ENCODE measurements at places on chromosomes 2 and 18. TPM values are rescaled to one million over a fixed set of nuclear protein-coding genes. Genes with fewer than 3 reads are reported as not detected.

DNA sequence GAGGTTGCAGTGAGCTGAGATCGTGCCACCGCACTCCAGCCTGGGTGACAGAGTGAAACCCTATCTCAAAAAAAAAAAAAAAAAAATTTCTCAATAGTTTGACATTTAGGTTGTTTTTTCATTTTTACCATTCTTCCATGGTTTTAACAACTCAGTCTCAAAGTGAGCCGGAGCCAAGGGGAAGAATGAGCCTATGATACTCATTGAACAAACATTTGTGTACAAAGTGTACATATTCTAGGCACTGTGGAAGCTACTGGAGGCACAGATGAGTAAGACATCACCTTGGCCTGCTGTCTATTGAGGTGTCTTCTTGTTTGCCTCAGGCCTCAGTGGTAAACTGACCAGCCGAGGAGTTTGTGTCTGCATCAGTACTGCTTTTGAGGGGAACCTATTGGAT is 21.9 kb downstream of the CENPO start:
- no peak overlapping the region for H3K27ac ChIP-seq
- no peak for DNase-seq
- H3K4me3 ChIP-seq = no peak overlapping the region
- H3K36me3 ChIP-seq = no peaks in the 10 kb centered on the region

Gene EGR4
- 1.9 TPM for polyA plus RNA-seq

- H3K4me1 ChIP-seq = no peaks in the 10 kb centered on the region
- no peaks in the 10 kb centered on the region for H3K36me3 ChIP-seq
- H3K4me3 ChIP-seq = no peak overlapping the region
- peak; percentile 28 for DNase-seq
- no peaks in the 10 kb centered on the region for H3K27me3 ChIP-seq
- peak overlapping the region; percentile 65 for H3K27ac ChIP-seq
These were observed 248.5 kb upstream of the SESTD1 start for GRCh38 chr2:179513181-179513580.

DNA sequence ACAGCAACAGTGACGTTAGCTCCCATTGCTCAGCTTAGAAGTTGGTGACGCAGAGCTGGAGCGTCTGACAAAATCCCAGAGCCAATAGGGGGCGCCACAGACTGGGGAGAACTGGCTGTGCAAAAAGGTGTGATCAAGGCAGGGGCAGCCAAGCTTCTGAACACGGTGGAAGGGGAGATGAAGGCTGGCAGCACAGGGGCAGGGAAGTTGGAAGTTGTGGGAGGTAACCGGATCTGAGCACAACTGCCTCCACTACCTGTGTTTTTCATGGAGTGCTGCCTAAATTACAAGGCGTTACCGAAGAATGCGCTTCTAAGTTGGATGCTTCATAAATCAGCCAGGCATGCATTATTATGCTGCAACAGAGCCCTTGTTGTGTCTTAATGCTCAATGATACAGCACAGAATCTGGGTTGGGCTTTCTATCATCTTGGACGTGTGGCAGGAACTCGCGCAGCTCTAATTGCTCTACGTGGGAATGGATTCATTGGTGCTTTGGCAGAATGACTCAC is 370.0 kb downstream of the SLC4A3 start:
- H3K4me1 ChIP-seq = no peaks in the 10 kb centered on the region
- peak; percentile 29 for DNase-seq
- no peaks in the 10 kb centered on the region for H3K27me3 ChIP-seq
- H3K36me3 ChIP-seq = no peaks in the 10 kb centered on the region
- no peak overlapping the region for H3K4me3 ChIP-seq

Gene DNAJC5G
- not detected for polyA plus RNA-seq

DNA sequence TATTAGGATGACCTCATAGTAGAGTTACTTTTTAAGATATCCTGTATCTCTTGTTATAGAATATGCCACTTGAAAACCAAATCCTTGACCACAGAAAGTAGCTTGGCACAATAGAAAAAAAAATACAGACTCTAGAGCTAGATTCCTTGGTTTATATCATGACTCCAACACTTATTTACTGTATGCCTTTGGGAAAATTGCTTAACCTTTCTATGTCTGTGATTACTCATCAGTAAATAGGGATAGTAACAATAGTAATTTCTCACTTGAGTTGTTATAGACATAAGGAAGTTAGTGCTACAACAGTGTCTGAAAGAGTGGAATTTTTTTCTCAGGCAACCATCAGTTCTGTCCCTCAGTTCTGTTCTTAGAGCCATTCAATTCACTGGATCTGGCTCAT is 193.8 kb downstream of the GULP1 start:
- H3K4me3 ChIP-seq = no peak overlapping the region
- no peaks in the 10 kb centered on the region for H3K36me3 ChIP-seq
- no peaks in the 10 kb centered on the region for H3K4me1 ChIP-seq
- no peaks in the 10 kb centered on the region for H3K27me3 ChIP-seq
- H3K27ac ChIP-seq = no peak overlapping the region

DNA sequence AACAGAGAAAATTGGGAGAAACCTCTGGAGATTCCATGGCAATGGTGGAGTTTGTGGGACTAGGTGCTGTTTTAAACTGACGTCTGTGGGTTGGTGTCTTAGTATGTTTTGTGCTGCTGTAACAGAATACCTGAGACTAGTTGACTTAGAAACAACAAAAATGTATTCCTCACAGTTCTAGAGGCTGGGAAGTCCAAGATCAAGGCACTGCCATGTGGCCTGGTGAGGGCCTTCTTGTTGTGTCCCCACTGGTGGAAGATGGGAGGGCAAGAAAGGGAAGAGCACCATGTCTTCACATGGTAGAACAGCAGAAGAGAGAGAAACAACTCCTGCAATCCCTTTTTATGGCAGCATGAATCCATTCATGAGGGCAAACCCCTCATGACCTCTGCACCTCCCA is 6.8 kb upstream of the ZC3H6 start:
- H3K36me3 ChIP-seq = no peaks in the 10 kb centered on the region
- no peaks in the 10 kb centered on the region for H3K27me3 ChIP-seq
- no peak overlapping the region for H3K27ac ChIP-seq
- no peak for DNase-seq
- H3K4me3 ChIP-seq = no peak overlapping the region

- no peak overlapping the region for H3K27ac ChIP-seq
- H3K4me3 ChIP-seq = no peak overlapping the region
- no peaks in the 10 kb centered on the region for H3K27me3 ChIP-seq
- no peak for DNase-seq
These were observed 92.1 kb downstream of the SH3BP4 start for GRCh38 chr2:235043762-235044500.

Gene EML6
- polyA plus RNA-seq = 6.1 TPM

Data from hepatocyte (in vitro differentiated cells).